ENCODE measurements at places on chromosomes 7 and 10.

DNA sequence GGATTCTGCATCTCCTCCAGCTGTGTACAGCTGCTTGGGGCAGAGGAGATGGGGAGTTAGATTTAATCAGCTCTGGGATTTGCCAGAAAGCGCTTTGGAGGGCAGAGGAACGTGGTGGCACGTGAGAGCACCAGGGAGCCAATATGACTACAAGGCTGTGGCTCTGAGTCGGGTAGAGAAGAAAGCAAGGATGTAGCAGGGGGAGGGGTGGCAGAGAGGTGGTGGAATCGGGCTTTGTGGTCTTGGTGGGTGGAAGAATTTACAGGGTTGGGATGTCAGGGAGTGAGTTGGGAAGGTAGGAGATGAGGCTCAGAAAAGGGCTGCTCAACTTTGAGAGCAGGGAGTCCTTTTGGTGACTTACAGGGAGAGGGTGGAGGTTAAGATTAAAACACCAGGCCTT, 113.6 kb downstream of the CCNY start:
- DNase-seq = no peak

GRCh38 chr7:98930921-98931320, 52.6 kb downstream of the TRRAP start:
- DNase-seq = no peak

DNA sequence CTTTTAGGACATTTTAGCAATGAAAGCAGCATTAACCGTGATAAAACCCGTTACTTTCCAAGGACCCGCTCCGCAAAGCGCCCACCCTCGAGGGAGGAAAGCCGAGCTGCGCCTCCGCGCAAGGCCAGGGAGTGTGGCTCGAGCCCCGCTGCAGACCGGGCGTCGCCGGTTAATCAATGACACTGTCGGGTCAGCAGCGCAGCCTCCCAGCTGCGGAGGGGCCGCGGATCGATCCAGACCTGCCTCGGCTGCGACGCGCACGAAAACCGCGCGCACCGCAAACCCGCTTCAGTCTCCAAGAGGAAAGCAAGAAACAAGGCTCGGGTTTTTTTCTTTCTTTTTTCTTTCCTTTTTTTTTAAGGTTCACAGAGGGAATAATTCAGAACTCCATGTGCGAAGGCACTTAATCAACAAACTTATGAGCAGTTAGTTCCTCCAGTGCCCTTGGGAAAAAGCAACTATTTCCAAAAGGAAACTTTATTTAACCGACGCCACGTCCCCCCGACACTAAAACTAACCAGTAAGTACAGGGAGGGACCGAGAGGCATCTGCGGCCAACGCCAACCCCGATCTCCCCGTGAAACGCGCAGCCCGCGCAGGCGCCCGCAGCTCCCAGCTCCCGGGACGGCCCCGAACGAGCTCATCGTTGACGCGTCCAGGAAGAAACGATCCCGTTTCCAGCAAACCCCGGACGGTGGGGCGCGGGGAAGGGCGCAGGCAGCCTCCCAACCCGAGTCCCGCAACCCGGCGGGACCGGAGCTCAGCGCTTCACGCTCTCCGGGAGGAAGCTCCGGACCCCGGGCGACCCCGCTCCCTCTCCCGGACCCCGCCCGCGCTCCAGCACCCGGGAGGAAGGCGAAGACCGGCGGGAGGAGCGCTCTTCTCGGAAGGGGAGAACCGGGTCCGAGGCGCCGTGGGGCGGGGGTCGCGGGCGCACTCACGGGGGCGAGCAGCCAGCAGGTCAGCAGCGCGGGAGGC, 598 bp downstream of the VIPR2 start:
- no peak for DNase-seq

GRCh38 chr7:48170506-48170905, 752 bp upstream of the ABCA13 start:
- no peak for DNase-seq

- DNase-seq = no peak
Measured at GRCh38 chr7:20409961-20410360, 79.3 kb downstream of the ITGB8 start.
